GM03348 (cell line): ENCODE measurements at places on chromosomes 12 and 14.

GRCh38 chr14:44846232-44846824 lies 115.4 kb downstream of the KLHL28 start:
- DNase-seq: peak; percentile 68

GRCh38 chr12:75571656-75572205 lies 60.3 kb upstream of the KRR1 start:
- no peak for DNase-seq

DNA sequence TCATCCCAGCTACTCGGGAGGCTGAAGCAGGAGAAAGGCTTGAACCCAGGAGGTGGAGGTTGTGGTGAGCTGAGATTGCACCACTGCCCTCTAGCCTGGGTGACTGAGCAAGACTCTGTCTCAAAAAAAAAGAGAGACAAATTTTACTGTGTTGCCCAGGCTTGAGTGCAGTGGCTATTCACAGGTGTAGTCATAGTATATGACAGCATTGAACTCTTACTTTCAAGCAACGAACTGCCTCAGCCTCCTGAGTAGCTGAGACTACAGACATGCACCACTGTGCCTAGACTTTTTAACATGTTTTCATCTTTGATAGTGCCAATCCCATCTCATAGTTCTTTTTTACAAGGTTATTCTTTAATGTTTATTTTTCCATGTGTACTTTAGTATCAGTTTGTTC lies 13.7 kb downstream of the ARID2 start:
- no peak for DNase-seq

DNA sequence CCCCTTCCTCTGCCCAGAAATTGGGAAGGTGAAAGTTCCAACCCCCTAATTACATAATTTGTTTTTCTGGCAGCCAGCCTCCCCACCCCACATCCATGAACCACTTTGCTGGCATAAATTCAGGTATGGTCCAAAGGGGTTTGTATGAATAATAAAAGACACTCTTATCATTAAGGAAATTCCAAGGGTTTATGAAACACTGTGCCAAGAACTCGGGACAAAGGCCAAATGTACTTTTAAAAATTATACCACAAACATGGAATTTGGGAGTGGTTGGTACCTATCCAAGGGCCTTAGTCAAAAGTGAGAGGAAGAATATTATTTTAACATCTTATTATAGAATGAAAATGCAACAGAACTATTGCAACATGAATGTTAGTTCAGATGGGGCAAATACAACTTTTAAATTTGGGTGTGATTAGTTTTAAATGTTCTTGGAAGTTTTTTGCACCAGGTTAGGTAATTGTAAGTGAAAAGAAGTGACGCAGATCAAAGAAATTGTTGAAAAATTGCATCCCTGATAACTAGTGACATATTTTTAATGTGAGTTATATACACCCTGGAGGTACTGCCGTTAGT lies 217.8 kb downstream of the TMEM117 start:
- DNase-seq: peak; percentile 67

DNA sequence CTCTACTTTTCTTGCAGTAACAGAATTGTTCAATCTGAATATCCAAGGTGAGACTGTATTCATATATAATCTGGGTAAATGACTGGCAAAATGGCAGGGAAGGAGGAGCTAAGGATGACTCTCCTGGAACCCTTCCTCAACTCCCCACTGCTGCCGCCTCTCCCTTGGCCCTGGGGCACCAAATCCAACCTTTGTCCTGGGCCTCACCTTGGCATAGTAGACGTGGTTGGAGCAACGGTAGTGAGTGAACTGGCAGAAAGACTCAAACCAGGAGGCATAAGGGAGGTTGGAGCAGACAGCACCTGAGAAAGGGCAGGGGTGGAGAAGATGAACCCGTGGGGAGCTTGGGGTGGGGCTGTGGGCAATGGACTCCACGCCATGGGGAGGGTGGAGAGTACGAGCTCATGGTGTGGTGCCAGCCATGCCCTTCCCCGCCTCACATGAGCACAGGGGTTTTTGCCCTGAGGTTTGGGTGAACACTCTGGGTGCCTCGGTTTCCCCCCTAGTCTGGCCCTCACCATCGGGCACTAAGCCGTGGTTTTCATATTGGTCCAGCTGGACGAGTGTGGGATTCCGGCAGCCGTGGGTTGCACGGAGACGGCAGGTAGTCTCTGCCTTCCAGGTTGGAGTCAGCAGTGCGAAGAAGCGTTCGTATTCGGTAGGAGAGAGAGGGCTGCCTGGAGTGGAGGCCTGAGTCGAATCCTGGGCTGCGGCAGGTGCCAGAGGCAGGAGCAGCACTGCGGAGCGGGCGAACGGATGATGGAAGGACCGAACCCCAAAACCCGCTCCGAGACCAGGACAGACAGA lies 753 bp downstream of the ACRBP start:
- DNase-seq: no peak

- no peak for DNase-seq
Measured at GRCh38 chr14:57611555-57612075, 118.0 kb upstream of the CCDC198 start.

- DNase-seq: no peak
Measured at GRCh38 chr14:89283327-89284060, 133.5 kb downstream of the FOXN3 start.

DNA sequence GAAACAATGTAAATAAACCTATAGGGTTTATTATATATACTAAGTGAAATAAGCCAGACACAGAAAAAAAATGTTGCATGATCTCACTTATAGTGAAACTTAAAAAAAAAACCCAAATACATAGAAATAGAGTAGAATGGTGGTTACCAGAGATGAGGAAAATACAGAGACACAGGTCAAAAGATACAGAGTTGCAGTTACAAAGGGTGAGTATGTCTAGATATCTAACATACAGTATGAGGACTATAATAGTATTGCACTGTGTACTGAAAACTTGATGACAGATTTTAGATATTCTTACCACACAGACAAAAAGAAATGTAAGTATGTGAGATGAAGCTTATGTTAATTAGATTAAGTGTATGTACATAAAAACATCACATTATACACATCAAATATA lies 28.1 kb downstream of the CLEC2D start:
- DNase-seq: no peak

DNA sequence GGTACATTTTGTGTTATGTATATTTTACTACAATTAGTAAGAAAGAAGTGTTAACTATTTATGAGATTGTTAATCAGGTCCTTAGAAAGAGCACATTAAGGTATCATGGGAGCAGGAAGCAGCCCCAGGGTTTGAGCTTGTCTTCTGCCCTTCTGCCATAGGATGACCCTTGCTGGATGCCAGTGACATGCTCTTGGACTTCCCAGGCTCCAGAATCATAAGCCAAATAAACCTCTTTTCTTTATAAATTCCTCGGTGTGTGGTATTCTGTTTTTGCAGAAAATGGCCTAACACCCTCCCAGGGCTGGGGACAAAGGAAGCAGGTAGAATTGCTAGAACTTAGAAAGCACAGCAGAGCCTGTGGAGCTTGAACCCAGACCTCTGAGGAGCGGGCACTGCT lies 164.7 kb downstream of the VRK1 start:
- no peak for DNase-seq

DNA sequence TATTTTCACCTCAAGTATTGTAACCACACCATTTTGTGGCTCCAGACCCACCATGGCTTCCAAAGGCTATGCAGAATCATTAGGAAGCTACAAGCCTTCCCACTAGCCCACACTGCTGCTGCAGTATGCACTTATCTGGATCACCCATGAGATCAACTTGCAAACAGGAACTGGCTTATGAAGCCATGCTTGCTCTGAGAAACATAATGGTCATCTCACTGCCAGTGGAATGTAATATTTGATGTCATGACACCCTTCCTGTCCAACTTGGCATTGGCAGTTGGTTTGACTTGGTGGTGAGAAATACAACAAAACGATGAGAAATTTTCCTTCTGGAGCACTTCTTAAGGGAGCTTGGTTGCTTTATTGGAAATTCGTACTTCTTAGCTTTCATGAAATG lies 69.3 kb upstream of the FRMD6 start:
- no peak for DNase-seq

- no peak for DNase-seq
Measured at GRCh38 chr12:122992386-122992785, 11.9 kb downstream of the ARL6IP4 start.

GRCh38 chr14:21874946-21875345 lies 201.3 kb upstream of the OR4E1 start:
- no peak for DNase-seq

- DNase-seq: no peak
Measured at GRCh38 chr12:53750812-53751335, 905 bp downstream of the CISTR start.

DNA sequence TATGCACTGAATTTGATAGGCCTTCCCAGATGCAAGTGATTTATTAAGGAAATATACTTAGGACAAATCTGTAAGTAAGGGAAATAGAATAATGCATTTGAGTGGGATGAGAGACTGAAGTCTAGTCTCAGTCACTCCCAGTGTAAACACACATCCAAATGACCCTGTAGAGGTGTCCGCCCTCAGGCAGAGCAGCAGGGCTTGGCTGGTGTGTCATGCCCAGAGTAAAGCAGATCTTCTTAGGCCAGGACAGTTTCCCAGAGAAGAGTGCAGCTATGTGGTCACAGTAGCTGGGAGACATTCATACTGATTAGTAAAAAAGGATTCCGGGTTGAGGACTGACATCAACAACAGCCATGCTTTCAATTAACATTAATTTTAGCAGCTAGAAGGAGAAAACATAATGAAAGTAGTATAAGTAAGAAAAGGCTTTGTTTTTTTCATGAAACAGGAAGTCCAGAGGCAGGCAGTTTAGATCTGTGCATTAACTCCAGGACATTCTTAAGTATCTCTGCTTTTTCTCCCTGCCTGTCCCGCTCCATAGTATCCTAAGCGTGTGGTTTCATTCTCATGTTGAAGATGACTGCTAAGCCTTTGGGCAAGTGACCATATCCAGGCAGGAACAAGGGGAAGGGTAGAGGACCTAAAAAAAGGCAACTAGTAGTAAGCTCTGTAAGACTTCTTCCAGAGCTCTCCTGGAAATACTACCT lies 35.7 kb downstream of the CNTN1 start:
- no peak for DNase-seq

GRCh38 chr14:86124328-86124727 lies 594.4 kb downstream of the FLRT2 start:
- no peak for DNase-seq

GRCh38 chr14:31278883-31279282 lies 71.3 kb upstream of the HECTD1 start:
- DNase-seq: no peak

GRCh38 chr12:49627752-49628360 lies 4.5 kb downstream of the PRPF40B start:
- peak; percentile 51 for DNase-seq
